ENCODE measurements at places on chromosomes 13 and 19.
A peak's percentile ranks its signal among the peaks of the same experiment; 100 is the strongest.

DNA sequence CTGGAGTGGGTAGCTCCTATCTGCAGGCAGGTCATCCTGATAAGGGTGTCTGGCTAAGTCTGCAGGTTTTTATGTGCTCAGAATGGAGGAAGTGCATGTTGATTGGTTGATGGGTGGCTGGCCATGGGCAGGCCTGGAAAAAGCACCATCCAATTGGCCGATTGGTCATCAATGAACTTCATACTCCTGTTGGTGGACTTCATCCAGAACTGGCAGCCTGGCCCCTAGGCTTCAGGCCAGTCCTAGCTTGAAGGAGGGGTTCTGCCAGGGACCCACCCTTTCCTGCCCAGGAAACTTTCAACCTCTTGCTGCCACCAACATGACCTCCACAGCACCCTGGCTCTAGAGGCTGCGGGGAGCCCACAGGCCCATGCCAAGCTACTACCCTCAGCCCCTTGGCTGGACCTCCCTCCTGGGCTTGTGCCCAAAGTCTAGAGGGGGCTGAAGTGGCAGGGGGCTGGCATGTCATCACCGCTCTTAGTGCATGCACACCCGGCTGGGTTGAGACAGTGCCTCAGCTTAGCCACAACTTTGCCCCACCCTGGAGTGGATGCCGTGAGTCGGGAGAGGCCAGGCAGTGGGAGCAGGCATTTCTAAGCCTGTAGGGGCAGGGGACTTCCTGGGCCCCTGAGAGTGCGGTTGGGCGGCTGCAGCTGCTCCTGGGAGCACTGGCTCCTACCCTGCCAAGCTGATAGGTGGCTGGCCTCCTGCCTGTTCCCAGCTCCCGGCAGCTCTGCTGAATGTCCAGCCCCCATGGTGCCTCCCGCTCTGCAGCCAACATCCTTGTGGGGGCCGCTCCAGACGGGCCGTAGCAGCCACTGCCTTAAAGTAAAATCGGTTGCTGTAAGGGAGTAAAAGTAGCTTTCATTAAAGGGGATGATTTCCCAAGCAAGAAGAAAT lies 13.2 kb downstream of the DNAJC15 start:
- no peak for DNase-seq

DNA sequence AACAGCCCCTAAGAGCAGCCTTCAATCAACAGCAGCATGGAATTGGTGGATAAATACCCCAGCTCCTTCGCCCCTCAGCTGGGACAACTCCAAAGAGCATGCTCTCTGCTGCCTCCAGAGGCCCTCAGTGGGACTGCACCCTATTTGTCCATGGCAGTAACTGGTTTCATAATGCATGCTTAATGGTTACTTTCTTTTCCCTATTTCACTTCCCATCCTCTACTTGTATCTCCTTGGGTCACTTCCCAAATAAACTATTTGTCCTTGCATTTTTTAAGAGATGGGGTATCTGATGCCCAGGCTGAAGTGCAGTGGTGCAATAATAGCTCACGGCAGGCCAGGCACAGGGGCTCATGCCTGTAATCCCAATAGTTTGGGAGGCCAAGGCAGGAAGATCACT lies 13.5 kb upstream of the TPM4 start:
- peak; percentile 72 for DNase-seq

GRCh38 chr19:30314056-30314804 lies 58.0 kb upstream of the ZNF536 start:
- no peak for DNase-seq

DNA sequence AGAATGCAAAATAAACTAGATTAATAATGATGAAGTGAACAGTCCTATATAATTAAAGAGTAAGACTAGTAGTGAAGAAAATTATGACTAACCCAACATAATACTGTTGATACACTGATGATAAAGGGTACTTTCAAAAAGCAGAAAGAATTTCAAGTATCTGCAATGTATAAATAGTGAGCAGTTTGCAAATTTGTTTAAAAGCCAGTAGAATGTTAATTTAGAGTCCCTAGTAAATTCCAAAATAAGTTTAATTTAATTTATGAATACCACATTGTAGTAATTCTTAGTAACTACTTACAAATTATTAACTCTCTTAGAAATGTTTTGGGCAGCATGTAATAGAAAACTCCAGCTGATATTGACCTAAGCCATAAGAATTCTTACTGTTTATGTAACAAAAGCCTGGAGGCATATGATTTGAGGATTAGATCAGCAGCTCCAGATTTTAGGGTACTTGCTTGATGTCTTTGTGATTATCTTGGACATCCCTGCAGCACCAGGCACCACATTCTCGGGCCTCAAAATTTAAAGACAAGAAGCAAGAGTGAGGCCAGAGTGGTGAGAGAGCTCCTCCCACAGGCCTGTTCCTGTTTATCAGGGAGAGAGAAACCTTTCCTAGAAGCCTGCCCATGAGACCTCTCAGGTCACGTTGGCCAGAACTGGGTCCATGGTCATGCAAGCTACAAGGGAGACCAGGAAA lies 67.6 kb upstream of the TDRD3 start:
- DNase-seq: peak; percentile 63

GRCh38 chr19:38953677-38954076 lies 21.9 kb downstream of the FBXO17 start:
- DNase-seq: no peak

- no peak for DNase-seq
Observed at GRCh38 chr19:55656988-55657747, 2.3 kb downstream of the U2AF2 start.

- peak; percentile 13 for DNase-seq
Observed at GRCh38 chr13:112824429-112824828, 134.6 kb downstream of the ATP11A start.

- DNase-seq: no peak
Observed at GRCh38 chr19:44010468-44010867, 7.7 kb downstream of the ZNF230 start.

GRCh38 chr13:81142306-81142999 lies 801.5 kb upstream of the SPRY2 start:
- DNase-seq: no peak

GRCh38 chr19:49214701-49215100 lies 57.1 kb downstream of the TRPM4 start:
- no peak for DNase-seq

DNA sequence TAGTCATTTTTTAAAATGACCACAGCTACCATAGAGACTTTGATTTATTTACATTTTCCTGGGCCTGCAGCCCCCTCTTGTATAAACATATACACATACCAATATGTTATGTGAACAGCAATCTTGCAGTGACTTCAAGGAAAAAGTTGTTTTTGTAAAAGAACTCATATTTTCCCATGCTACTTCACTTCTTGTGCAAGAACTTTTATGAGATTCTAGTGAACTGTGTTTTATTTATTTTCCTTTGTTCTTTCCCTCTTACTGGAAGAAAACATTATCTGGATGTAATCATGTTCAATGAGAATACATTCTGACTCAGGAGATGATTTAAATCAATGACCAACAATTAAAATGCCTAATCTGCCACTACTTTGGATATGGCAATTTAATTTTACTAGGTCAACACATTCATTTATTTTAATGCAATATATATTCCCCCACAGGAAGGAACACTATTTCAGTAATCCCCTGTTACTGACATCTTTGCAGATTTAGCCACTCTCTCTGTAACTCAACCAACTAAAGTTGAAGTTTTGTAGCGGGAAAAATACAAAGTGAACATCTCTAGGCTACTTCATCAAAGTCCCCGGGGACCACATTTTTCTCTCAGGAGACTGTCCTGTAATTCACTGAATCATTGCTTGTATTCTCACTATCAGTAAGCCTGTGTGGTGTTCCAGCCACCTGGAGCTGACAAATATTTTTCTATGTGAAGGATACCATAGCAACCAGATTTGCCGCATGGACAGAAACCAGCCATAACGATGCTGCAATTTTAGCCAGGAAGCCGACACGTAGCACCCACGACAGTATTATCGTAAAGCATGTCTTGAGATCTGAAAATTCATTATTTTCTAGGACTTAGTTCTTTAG lies 90.5 kb downstream of the STARD13 start:
- peak; percentile 92 for DNase-seq

DNA sequence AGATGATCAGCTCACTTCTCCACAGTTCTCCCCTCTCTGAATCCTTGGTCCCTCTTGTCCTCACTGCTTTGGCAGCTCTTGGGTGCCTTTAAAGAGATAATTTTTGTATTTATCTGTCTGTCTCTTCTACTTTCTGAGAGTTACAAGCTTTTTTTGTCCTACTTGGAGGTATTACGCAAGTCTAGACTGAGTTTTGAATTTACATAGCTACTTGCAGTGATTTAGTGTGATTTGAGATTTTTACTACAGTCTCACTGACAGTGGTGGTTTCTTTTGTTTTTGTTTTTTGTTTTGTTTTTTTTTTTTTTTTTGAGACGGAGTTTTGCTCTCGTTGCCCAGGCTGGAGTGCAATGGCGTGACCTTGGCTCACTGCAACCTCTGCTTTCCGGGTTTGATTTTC lies 22.1 kb downstream of the URI1 start:
- DNase-seq: no peak

GRCh38 chr13:105573136-105573535 lies 962.3 kb downstream of the EFNB2 start:
- DNase-seq: no peak

Data from stomach (tissue), 19 donors.